Lung microvascular endothelial cell (primary cell): ENCODE measurements at places on chromosomes 5 and 9.

DNA sequence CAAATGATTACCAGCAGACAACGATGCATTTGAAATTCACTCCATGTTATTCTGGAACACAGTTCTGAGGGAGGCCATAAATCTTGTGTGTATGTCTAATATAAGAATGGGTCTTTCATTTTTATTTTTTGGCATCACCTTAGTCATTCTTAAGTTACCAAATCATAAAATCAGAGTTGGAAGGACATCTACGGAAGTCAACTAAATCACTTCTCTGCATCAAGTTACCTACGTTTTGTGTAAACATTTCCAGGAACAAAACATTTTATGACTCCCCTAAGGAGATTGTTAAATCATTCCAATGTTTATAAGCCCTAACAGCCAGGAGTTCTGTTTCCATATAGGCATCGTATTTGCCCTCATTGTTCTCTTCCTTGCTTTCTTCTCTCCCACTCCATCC lies 378.2 kb downstream of the FAM170A start:
- no peak for DNase-seq

- no peak for DNase-seq
Observed at GRCh38 chr5:173688703-173689102, 72.3 kb upstream of the BOD1 start.

- DNase-seq, result no peak
Observed at GRCh38 chr5:118711727-118712126, 276.6 kb downstream of the DTWD2 start.

DNA sequence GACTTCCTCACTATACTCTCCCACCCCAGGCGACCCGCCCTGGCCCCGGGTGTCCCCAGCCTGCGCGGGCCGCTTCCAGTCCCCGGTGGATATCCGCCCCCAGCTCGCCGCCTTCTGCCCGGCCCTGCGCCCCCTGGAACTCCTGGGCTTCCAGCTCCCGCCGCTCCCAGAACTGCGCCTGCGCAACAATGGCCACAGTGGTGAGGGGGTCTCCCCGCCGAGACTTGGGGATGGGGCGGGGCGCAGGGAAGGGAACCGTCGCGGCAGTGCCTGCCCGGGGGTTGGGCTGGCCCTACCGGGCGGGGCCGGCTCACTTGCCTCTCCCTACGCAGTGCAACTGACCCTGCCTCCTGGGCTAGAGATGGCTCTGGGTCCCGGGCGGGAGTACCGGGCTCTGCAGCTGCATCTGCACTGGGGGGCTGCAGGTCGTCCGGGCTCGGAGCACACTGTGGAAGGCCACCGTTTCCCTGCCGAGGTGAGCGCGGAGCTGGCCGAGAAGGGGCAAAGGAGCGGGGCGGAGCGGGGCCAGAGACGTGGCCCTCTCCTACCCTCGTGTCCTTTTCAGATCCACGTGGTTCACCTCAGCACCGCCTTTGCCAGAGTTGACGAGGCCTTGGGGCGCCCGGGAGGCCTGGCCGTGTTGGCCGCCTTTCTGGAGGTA lies 2.1 kb downstream of the CA9 start:
- no peak for DNase-seq

- no peak for DNase-seq
Observed at GRCh38 chr5:122490718-122491117, 178.7 kb downstream of the SNCAIP start.

DNA sequence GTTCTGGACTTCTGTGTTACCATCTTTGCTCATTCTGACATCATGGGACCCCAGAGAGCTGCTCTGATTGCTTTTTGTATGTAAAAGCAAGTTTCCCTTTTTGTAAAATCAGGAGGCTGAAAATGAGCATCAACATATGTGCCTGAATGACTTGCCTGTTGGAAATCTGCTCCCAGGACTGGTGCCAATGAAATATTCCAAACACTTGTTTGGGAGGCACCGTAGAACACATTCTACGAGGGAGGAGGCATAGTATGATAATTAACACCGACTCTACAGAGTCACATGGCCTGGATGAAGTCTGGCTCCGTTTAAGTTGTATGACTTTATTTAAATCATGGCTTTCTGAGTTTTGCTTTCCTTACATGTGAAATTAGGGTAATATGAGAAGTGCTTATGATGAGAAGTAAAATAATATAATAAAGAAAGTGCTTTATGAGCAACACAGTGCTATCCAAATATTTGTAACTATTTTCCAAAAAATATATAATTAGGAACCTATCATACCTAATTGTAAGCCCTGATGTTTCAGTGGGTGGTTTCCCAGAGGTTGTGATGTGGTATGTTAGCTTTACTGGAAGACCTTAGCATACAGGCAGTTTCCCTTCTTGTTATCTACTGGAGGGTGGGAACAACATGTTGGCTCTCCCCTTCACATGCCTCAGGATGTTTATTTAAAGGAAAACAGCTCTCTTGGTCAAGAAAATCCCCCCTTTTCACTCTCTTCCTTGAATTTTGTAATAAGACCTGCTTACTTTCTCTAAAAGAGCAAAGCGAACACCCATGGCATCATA lies 238.1 kb downstream of the FBXL7 start:
- no peak for DNase-seq

DNA sequence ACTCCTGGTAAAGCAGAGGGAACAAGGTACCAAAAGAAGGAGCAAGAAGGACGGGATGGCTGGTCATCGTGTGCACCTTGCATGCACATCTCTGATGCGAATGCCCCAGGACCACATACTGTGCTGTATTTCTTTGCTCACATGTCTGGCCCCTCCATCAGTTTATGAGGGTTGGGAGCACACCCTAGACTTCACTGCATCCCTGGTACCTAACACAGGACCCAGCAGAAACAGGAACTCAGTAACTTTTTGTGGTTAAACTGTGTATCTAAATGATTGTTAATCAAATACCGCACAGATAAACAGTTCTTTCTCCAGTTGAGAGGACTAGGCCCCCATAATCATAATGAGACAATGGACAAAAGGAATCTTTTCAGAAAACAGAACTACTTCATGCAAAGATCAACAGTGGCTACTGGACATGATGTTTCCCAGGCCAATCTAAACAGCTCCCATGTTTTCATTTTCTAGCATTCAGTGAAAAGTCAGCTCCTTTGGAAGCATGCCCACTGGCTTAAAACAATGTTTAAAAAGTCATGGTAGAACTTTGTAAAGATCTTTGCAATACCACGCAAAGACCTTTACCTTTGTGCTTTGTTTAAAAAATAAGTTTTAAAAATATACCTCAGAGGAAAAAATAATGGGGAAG lies 55.5 kb upstream of the IFNK start:
- no peak for DNase-seq
